H54 (cell line): ENCODE measurements at places on chromosomes 3 and 15.

DNA sequence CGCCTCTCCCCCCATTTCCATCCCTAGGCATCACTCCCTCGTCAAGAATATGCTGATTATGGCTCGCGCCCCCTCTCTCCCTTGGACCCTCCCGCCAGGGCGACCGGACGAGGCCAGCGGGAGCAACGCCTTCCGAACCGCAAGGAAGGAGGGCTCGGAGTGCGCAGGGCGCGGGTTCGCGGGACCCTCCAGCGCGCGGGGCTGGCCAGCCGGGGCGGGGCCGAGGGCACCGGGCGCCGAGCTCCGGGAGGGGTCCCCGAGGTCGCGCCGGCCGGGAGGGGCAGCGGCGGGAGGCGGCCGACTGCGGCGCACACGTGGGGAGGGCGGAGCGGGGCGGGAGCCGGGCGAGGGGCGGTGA lies 483 bp downstream of the EHD4 start:
- DNase-seq = no peak

DNA sequence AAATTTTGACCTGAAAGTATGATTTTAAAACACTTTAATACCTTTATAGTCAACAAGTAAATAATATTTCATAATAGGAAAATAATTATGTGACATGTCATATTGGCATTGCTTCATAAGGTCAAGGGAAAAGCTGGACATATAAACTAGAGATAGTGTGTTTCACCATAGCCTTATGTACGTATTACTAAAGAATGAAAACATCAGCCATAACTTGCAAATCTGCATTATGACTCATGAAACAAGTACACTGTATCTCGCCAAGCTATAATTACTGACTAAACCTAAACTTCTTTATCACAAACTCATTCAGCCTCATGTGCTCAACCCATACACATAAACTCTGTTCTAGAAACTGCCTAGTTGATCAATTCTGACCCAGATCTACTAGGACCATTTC lies 950.1 kb downstream of the FHIT start:
- peak; percentile 1 for DNase-seq

- no peak for DNase-seq
Measured at GRCh38 chr3:98713984-98714383, 49.2 kb upstream of the ST3GAL6 start.

GRCh38 chr3:54171509-54171908 lies 49.2 kb downstream of the CACNA2D3 start:
- no peak for DNase-seq
